Right renal cortex interstitium (tissue), 3 donors: ENCODE measurements at places on chromosomes 4 and X.

DNA sequence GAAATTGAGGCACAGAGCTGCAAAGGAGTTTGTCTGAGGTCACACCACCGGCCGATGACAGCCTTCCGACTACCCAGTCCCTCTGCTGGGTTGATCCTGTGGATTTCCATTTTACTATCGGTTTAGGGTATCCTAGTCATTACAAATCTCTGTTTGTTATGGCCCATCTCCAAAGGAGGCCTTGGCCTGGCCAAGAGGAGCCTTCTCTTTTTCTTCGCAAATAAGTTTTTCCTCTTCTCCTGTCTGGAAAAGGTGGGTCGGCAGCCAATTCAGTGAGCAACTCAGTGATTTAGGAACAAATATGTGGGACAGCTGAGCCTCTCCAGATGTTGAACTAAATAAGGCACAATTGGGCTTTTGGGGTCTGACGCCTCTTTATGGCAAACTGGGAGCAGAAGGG is 169.2 kb upstream of the RBPJ start:
- no peak for DNase-seq

- no peak for DNase-seq
Measured at GRCh38 chr4:1981251-1982058, 27.3 kb downstream of the NELFA start.

DNA sequence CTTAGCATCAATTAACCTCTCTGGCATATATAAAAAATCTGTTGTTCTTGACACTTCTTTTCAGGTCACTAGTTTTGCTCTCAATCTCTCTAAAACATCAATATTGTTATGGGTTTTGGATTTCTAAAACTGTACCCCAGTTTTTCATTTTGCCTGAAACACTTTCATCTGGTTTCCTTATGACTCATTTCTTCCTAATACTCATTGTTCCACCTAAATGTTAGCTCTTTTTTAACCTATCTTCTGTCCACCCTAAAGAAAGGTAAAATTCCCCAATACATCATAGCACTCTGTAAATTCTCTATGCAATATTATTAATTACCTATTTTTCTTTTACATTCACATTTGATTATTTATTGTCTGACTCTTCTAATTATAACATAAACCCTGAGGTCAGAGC is 575.5 kb upstream of the NDST4 start:
- no peak for DNase-seq

DNA sequence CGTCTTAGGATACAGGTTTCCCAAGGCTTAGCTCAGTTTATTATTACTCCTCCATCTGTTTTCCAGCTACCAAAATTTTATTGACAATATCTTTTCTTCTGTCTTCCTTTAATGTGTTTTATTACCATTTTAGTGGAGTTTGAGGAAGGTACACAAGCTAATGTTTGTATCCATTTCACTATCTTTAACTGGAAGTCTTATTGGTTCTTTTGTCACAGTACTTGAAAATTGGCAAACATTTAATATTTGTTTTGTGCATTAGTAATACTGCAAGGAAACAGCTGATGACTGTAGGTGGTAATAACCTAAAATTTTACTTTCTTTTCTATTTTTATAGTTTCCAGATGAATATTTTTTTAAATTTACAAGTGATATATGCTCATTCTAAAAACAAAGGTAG is 9.3 kb upstream of the ARL9 start:
- DNase-seq: no peak
